Stimulated activated CD4-positive, alpha-beta T cell treated with anti-CD3 and anti-CD28 coated beads, Interleukin-1b, Interleukin-23, amount 100 ng/mL, for 1 hour (primary cell): ENCODE measurements at places on chromosomes 12 and 14.

DNA sequence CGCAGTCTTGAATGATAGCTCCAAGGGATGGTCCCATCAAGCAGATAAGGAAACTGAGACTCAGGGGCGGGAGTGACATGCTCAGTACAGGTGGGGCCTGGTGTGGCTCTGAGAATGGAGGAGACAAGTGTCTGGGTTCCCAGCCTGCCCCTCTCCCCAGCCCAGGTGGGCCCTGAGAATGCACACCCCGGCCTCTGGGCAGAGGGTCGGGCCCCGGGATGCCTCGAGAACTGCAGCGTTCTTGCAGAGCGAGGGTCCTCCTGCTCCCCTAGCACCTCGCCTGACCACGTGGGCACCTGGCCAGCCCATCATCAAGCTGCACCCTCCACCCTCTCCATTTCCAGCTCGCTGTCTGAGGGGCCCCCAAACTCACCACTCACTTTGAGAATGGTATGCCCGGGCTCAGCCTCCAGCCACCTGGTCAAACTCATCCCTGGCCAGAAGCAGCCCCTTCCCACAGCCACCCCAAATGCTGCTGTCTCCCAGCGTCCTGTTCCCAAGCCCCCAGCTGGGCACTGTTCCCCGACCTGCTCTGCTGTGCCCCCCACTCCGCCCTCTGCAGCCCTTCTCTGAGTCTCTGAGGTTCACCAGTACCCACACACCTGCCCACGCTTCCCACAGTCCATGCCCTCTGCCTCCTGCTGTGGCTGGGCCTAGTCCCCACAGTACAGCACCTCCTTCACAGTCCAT, 44.3 kb downstream of the CYP46A1 start:
- DNase-seq = no peak

DNA sequence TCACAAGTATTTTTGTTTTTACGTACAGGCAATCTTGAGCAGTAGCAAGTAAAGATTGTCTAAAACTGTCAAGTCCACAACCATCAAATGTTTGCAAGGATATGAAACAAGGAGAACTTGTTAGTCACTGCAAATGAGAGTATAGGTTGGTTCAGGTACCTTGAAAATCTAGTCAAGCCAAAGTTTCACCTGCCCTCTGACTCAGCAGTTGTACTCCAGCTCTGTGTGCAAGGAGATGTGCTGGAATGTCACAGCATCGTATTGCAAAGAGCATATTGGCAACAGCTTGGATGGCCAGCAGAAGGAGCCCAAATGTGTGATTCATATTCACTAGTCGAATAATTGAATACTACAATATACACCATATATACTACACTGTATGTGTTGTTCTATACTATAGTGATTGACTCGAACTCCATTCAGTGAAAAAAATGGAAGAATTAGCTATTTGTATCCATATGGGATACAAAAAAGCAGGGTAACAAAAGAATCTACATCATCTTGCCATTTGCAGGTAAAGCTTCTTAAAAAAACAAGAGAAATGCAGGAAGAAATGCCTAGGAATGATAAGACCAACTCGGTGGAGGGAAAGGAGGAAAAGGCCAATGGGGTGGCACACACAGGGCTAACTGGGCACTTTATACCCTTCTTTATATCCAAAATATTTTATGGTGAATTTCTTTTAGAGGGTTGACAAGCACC, 44.0 kb downstream of the EID3 start:
- no peak for DNase-seq

DNA sequence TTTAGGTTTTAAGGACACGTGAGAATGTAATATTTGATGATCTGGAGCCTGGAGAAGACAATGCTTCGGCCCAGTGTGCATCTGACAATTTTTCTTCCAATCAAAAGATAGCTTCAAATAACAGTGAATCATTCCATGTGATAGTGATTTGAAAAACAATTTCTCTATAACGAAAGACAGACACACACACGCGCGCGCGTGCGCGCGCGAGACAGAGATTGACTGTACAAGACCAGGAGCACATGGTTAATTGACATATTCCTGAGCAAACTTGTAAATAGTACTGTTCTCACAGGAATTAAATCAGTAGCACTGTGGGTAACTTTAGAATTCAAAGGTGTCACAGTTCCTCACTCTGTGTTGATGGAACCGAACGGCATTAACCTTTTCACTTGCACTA, 287.5 kb upstream of the LMO3 start:
- no peak for DNase-seq

GRCh38 chr14:77319422-77319821, 1.3 kb downstream of the POMT2 start:
- no peak for DNase-seq

DNA sequence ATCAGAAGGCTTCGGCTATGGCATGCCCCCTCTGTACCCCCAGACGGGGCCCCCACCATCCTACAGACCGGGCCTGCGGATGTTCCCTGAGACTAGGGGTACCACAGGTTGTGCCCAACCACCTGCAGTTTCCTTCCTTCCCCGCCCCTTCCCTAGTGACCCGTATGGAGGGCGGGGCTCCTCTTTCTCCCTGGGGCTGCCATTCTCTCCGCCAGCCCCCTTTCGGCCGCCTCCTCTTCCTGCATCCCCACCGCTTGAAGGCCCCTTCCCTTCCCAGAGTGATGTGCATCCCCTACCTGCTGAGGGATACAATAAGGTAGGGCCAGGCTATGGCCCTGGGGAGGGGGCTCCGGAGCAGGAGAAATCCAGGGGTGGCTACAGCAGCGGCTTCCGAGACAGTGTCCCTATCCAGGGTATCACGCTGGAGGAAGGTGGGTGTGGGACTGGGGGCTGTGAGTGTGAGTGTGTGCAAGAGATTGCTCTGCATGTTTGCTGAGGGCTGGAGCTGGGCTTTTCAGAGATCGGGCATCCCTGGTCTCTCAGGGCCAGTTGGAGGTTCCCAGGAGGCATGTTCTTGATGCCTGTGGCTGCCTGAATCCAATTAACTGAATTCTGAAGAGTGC, 8.6 kb downstream of the NFATC4 start:
- no peak for DNase-seq

GRCh38 chr14:70655110-70655826, 13.6 kb downstream of the TTC9 start:
- peak; percentile 38 for DNase-seq

DNA sequence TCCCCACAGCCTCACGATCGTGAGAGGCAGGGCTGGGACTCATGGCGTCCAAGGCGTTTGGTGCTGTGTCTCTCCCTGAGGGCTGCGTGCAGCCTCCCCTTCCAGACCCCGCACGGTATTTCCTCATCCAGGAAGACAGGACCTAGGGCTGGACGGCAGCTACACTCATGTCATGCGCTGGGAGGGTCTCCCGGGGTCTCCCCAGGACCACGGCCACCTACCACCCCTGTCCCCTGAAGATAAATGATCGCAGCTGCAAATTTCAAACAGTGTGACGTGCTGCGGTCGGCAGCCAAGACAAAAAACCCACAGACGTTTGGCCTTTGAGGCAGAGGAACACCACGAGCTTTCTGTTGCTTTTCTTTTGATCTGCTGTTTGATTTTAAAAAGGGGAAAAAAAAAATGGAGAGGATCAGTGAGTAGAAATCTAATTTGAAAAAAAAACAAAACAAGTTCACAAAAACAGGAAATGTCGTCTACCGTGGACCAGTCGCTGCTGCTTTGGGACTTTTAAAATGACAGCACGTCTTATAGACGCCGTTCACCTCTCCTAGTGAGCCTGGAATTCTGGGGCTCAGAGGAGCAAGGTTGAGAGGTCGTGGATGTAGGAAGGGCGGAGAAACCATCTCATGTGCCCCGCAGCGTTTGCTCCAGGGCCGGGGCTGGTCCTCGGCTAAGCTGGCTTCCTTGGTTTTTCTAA, 237.6 kb downstream of the SLC41A2 start:
- DNase-seq = peak; percentile 28

DNA sequence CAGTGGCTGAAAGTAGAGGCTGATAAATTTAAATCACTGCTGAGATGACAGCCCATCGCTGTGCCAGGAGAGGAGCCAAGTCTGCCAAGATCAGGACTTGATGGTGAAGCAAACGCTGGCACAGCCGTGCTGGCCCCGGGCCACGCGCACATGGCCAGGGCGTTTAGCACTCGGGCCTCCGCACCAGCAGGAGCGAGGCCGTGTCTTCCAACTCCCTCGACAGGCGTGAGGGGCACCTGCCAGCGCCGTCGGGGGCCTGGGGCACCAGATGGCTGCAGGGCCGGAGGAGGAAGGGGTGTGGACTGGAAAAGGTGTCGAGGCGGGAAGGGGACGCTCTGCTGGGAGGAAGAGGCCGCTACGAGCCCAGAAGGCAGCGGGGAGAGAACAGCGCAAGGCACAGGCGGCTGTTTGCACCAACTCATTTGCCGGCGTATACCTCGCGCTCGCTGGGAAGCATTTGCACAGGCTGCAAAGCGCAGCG, 29.5 kb downstream of the RIMBP2 start:
- no peak for DNase-seq

- no peak for DNase-seq
Measured at GRCh38 chr12:89192429-89192828, 159.9 kb downstream of the DUSP6 start.

DNA sequence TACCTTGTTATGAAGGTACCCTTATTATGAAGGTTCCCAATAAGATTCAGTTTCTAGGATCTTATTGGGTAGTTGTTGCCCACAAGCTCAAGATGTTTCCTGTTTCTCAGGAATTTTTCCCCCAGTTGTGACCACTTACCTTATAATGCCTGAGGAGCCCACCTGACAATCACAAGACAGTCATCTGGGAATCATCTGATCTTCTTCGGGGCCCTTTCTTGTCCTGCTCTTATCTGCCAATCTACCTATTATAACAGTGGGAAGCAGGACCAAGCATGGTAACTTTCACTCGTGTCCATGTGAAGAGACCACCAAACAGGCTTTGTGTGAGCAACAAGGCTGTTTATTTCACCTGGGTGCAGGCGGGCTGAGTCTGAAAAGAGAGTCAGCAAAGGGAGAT, 825.5 kb downstream of the BCL11B start:
- no peak for DNase-seq

DNA sequence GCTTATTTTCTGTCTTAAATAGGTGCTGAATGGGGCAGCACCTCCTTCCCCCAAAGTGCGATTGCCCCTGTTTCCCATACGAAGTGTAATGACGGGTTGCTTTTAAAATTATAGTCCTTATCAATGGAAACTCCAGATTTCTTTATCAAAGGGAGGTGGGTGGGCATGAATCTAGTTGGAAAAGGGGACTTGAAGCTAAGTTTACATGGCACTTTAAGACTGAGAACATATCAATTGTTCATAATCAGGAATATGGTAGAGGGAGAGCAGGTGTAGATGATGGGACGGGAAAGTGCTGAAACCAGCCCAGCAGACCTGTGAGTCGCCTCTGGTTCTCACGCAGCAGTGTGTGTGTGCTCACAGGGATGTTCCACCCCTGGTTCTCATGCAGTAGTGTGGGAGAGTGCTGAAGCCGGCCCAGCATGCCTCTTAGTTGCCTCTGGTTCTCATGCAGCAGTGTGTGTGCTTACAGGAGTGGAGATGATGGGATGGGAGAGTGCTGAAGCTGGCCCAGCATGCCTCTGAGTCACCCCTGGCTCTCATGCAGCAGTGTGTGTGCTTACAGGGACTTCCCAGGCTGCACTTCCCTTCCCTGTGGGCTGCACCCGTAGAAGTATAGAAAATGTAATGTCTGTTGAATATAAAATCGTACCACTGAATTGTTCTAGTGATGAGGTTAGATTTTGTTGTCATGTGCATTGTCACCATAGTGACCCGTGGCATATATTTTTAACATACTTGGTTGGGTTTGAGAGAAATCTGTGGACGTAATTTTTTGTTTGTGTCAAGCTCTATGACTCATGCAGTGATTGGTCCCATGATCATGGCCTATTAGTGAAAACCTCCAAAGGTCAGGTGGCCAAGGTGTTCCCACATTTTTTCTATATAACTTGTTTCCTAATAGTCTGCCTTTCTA, 51.6 kb downstream of the GPATCH2L start:
- no peak for DNase-seq

DNA sequence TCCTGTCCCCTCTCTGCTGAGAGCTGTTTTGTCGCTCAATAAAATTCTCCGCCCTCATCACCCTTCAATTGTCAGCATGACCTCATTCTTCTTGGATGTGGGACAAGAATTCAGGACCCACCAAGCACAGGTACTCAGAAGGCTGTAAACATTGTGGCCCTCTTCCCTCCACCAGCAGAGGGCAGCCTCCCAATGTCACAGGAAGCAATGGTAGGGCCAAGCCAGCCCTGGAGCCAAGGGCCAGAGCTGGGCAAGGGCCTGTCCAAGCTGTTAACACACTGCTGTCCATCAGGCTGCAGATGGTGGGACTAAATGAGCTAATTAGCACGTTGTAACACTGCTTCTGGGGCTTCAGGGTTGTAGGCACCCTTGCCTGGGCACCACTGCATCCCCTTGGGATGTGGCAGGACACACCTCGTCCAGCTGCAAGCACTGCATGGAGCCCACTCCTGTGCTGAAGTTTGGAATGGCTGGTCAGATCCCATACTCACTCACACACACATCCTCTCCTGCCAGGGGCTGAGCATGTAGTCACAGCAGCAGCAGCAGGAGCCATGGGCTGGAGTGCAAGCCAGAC, 62.7 kb upstream of the HECTD1 start:
- no peak for DNase-seq

DNA sequence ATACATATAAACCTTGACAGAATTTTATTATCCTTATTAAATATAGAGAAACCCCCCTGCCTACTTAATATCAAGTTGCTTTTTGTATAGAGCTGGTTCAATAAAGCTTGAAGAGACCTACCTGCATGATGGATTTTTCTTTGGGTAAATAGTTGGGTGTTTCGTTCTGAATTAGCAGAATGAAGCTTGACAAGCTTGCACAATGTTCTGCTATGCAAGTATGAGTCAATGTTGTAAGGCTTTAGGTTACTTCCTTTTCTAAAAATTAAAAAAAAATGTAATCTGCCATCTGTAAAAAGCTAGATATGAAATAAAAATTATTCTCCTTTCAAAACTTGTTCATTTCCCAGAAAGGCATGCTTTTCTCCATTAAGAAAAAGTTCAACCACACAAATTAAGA, 1662.6 kb upstream of the SEL1L start:
- DNase-seq = no peak

GRCh38 chr14:69671365-69672030, 60.1 kb downstream of the SUSD6 start:
- DNase-seq = no peak

- no peak for DNase-seq
Measured at GRCh38 chr14:86790408-86791364, 1202.3 kb downstream of the GALC start.

DNA sequence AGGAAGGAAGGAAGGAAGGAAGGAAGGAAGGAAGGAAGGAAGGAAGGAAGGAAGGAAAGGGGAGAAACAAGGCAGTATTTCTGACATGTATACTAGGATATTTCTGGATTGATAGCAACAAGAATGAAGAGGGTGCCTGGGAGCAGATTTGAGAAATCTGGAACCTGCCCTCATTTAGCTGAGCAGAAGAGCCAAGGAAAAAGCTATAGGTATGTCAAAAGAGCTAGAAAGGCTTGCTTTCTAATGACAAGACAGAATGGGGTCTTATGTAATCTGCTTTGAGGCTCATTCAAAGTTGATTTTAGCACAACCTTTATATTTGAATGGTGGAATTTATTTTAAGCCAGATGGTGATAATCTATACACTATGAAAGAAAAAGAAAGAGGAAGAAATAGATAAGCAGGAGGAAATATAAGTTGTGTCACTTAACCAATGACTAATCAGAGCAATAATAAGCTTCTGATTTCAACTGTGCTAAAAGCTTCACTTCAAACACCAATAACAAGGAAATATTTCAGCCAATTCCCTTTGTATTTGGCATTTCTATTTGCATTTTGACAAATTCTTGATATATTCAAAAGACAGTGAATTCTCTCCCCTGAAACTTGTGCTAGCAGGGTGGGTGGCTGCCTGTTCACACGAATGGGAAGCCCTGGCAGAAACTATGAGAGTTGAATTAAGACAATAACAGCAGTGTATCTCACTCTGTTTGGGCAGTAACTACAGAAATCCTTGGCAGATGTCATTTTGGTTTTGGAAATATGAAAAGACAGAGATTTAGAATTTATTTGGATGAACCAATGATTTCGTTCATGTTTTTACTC, 76.3 kb upstream of the FLRT2 start:
- no peak for DNase-seq
